ENCODE measurements at places on chromosomes 1 and 21. TPM values are rescaled to one million over a fixed set of nuclear protein-coding genes. Genes with fewer than 3 reads are reported as not detected.

Gene FCRL3
- total RNA-seq, result not detected

DNA sequence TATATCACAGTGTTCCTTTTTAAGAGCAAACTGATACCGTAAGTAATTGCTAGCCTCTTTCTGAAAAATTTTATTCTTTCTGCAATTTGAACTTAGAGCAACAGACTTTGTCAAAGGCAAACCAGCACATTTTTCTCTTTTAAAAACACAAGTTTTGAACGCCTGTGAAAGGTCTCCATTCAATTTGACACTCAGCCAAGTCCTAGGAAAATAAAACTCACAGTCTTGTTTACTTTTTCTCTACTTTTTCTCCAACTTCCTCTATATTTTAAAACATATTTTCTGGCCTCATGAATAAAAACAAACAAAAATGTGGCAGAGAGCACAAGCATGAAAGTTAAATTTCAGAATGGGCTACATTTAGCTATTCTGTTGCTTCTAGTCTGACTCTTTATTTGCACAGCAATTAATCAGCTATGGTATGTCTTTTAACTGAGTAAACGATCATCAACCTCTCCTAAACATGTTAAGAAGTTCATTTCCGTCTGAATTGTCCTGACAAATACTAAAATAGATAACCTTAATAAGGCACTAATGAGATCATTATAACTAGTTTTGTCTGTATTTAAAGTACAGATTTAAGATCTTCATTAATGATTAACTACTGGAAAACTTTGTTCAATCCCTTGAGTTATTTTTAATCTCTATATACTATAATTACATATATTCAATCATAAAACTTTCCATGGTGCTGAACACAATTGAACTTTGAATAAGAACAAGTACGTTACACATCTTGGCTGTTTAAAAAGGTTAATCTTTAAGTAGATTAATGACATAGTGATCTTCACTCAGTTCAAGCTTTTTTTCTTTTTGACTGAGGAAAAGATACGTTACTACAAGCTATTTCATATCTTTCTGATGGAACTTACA, 550.6 kb downstream of the PTBP2 start:
- no peak for DNase-seq

DNA sequence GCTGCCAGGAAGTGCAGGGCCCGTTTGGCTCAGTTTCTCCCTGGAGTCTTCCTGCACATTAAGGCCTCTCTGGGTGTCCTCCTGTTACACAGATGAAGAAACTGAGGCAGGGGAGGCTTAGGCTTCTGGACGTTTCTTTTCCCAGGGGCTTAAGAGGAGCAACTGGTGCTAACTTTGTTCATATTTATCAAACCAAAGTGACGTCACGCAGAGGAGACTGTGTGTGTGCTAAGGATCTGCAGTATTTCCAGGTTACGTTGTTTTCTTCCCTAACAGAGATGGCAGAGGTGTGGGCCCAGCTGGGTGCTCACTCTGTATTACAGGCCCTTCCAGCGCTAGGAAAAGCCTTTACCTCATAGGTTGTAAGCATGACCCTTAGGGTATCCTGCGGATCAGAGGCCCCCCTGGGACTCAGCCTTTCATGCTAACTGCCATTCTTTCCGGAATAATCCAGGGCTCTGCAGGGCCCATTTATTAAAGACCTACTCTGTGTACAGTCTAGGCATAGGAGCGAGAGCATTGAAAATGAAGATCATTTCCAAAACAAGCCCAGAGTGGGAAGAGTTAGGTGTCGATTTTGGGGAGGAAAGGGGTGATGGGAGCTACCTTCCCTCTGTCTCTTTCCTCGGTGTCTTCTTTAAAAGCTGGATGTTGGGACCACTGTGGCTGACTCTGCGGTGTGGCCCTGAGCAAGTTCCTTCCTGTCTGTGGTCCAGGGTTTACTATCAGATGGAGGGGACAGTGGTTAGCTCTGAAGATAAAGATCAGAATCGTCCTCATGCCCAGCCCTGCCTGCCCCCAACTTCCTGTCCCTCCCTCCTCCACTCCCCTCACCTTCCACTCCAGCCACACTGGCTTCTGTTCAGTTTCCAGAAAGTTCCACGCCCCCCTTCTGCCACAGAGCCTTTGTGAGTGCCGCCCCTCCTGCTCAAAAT, 4.6 kb downstream of the AGTRAP start:
- DNase-seq, result no peak

- no peak for DNase-seq
Observed at GRCh38 chr21:21096956-21097355, 98.7 kb downstream of the NCAM2 start.

GRCh38 chr1:175792136-175792535, 48.7 kb upstream of the TNR start:
- DNase-seq, result no peak

GRCh38 chr1:229862017-229862774, 204.8 kb upstream of the GALNT2 start:
- DNase-seq, result no peak

All from H9 (cell line).